Esophagus squamous epithelium (tissue), 5 donors: ENCODE measurements at places on chromosomes 6 and 20.

GRCh38 chr6:16349544-16349943 lies 111.2 kb downstream of the GMPR start:
- no peaks in the 10 kb centered on the region for H3K36me3 ChIP-seq
- H3K4me3 ChIP-seq, result no peak overlapping the region
- peaks cover 40% of the 10 kb centered on the region for H3K4me1 ChIP-seq
- no peak overlapping the region for H3K27ac ChIP-seq

- no peak for DNase-seq
- peak overlapping the region; percentile 19 for H3K4me3 ChIP-seq
Observed at GRCh38 chr6:73585566-73586415, 65.0 kb upstream of the EEF1A1 start.

DNA sequence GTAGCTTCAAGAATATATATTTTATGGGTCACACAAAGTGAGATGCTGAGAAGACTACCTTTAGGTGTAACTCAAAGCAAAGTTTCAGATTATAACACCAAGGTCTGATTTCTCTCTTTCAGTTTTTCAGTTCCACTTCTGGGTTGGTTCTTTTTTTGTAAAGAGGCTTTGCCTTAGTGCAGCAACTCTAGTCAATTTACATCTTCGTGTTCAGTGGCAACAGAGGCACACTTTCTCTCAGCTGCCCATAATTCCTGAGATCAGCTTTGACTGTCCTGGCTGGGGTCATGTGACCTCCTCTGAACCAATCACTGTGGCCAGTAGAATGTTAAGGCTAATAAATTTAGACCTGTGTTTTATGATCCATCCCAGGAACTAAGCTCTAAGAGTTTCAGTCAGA lies 120.2 kb downstream of the TINAG start:
- H3K4me3 ChIP-seq, result no peak overlapping the region
- H3K27ac ChIP-seq, result no peak overlapping the region
- no peaks in the 10 kb centered on the region for H3K27me3 ChIP-seq

DNA sequence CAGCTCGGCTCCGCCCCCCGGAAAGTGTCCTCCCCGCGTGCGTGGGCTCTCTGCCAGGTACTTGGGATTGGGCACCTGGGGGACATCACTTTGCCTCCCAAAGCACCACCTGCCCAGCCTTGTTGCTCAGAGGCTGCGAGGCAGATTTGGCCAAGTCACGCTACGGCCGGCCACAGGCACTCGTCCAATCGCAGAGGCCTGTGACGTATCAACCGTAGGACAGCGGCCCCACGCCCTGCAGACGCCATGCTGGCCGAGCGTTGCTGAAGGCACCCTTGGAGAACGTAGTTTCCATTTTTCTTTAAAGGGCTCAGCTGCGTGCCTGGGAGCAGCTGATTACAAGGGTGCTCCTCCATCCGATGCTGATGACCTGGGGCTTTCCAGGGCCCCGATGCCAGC lies 3.1 kb downstream of the NTSR1 start:
- H3K27ac ChIP-seq, result no peak overlapping the region
- H3K4me1 ChIP-seq, result peaks cover 15% of the 10 kb centered on the region
- peaks cover 100% of the 10 kb centered on the region for H3K27me3 ChIP-seq
- no peak for DNase-seq
- H3K36me3 ChIP-seq, result no peaks in the 10 kb centered on the region

DNA sequence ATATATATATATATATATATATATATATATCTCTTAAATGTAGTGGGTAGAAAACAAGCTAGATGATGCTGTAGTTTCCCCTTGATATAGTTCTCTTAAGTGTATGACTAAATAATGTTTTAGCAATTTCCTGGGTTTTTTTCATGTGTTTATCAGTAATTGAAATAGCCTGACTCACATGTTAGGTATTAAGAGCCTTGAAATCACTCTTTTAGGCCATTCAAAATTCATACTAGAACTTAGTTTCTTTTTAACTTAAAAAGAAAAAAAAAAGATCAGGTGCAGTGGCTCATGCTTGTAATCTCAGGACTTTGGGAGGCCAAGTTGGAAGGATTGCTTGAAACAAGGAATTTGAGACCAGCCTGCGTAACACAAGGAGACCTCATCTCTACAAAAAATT lies 44.1 kb downstream of the NKX2-4 start:
- H3K27me3 ChIP-seq, result no peaks in the 10 kb centered on the region
- H3K4me1 ChIP-seq, result no peaks in the 10 kb centered on the region
- H3K36me3 ChIP-seq, result peaks cover 3% of the 10 kb centered on the region
- DNase-seq, result no peak

DNA sequence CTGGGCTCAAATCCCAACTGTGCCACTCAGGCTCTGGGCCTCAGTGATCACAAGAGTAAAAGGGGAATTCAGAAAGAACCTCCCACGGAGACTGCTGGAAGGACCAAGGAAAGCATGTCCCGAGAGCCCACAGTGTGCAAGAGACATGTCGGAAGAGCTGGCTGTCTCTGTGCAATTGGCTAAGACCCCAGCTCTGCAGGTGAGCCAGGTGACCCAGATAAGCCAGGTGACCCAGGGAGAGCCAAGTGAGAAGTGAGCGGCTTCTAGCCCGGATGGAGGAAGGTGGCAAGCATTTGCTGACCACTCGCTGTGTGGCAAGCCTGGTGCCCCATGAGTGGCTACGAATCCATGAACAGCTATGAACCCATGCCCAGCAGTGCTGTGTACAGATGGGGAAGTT lies 59.1 kb downstream of the RIPOR3 start:
- no peak overlapping the region for H3K4me3 ChIP-seq
- no peaks in the 10 kb centered on the region for H3K36me3 ChIP-seq
- peaks cover 18% of the 10 kb centered on the region for H3K4me1 ChIP-seq
- DNase-seq, result no peak
- no peaks in the 10 kb centered on the region for H3K27me3 ChIP-seq

- no peak for DNase-seq
- no peaks in the 10 kb centered on the region for H3K36me3 ChIP-seq
- H3K4me1 ChIP-seq, result peaks cover 6% of the 10 kb centered on the region
- H3K27ac ChIP-seq, result no peak overlapping the region
- H3K4me3 ChIP-seq, result no peak overlapping the region
Observed at GRCh38 chr20:957544-957943, 41.4 kb upstream of the ANGPT4 start.

GRCh38 chr20:48706710-48707365 lies 121.0 kb downstream of the PREX1 start:
- H3K27ac ChIP-seq, result peak overlapping the region; percentile 30
- peaks cover 14% of the 10 kb centered on the region for H3K4me1 ChIP-seq
- no peak for DNase-seq

DNA sequence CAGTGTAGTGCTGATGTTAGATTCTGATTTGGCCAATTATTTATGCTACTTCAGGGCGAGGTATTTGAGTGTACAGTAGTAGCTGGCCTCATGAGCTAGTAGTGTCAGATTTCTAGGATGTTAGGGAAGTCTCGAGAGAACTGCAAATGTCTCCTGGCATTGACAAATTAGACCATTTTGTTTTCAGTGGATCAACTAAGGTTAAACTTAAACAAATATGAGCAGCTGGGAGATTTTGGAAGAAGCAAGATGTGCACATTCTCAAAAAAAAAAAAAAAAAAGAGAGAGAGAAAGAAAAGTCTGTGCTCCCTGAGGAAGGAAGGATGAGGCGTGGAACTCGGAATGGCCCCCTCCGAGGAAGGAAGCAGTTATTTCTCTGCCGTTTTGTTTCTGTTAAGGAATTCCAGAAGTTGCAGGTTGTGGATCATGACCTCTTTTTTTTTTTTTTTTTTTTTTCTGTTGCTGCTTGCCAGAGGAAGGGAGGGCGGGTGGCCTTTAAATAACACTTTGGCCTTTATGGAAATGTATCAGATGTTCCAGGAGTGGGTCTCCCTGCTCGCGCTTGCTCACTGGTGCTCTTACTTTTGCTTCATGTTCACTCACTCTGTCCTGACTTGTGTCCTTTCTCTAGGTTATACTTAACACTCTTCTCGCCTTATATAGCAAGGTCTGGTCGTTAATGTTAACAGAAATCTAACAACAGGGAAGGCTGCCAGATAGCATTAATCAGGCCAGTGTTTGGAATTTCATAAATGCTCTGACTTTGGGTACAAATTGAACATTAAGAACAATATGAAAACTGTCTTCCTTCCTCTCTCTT lies 124.4 kb downstream of the TCP11 start:
- H3K27ac ChIP-seq, result peak overlapping the region; percentile 88
- no peaks in the 10 kb centered on the region for H3K27me3 ChIP-seq
- H3K36me3 ChIP-seq, result peaks cover 36% of the 10 kb centered on the region

DNA sequence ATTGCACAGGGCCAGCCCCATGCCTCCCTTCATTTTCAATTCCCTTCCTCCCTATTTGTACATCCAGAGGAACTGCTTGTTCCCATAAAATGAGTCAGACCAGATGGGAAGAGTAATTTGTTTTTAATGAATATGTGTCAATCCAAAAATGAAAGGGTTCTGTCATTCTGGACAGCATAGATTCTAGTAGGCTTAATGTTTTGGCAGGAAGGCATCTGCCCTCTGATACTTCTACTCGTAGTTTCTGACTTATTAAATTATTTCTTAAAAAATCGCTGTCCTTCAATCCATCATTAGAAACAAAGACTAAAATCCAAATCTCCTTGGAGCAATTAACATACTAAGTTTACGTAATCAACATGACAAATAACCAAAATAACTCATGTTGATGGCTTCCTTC lies 665.5 kb downstream of the TENT5A start:
- H3K36me3 ChIP-seq, result no peaks in the 10 kb centered on the region
- no peak overlapping the region for H3K27ac ChIP-seq
- no peaks in the 10 kb centered on the region for H3K4me1 ChIP-seq
- H3K27me3 ChIP-seq, result no peaks in the 10 kb centered on the region

- no peaks in the 10 kb centered on the region for H3K36me3 ChIP-seq
- peak within 1 kb of the TSS; percentile 83 for H3K27ac ChIP-seq
- no peaks in the 10 kb centered on the region for H3K4me1 ChIP-seq
- peak within 1 kb of the TSS; percentile 62 for H3K4me3 ChIP-seq
- no peak for DNase-seq
- H3K27me3 ChIP-seq, result no peaks in the 10 kb centered on the region
Observed at GRCh38 chr6:131950767-131951575, at the start of gene CCN2. Gene CCN2 (minus strand): TSS chr6:131951372. CDS start chr6:131951172, 200 bp downstream.

DNA sequence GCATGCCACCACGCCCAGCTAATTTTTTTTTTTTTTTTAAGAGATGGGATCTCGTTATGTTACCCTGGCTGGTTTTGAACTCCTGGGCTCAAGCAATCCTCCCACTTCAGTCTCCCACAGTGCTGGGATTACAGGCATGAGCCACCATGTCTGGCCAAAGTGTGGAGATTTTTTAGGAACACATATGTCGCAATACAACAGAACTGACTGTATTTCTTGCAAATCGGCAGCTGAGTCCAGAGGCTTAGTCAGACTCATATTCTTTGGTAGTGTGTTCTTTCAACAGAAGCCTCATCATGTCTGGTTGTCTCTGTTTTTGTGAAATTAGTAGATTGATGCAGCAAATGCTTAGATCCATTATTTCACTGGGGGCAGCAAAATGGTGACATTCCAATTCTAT lies 23.9 kb upstream of the CD164 start:
- peaks cover 17% of the 10 kb centered on the region for H3K4me1 ChIP-seq
- H3K4me3 ChIP-seq, result no peak overlapping the region
- DNase-seq, result no peak
- H3K36me3 ChIP-seq, result no peaks in the 10 kb centered on the region

- no peaks in the 10 kb centered on the region for H3K4me1 ChIP-seq
- no peaks in the 10 kb centered on the region for H3K27me3 ChIP-seq
- H3K27ac ChIP-seq, result no peak overlapping the region
- no peaks in the 10 kb centered on the region for H3K36me3 ChIP-seq
- H3K4me3 ChIP-seq, result no peak overlapping the region
Observed at GRCh38 chr20:20843982-20844381, 131.5 kb upstream of the RALGAPA2 start.

- no peaks in the 10 kb centered on the region for H3K4me1 ChIP-seq
- no peaks in the 10 kb centered on the region for H3K27me3 ChIP-seq
- H3K4me3 ChIP-seq, result no peak overlapping the region
- DNase-seq, result no peak
Observed at GRCh38 chr20:16601047-16601446, 27.8 kb upstream of the KIF16B start.

DNA sequence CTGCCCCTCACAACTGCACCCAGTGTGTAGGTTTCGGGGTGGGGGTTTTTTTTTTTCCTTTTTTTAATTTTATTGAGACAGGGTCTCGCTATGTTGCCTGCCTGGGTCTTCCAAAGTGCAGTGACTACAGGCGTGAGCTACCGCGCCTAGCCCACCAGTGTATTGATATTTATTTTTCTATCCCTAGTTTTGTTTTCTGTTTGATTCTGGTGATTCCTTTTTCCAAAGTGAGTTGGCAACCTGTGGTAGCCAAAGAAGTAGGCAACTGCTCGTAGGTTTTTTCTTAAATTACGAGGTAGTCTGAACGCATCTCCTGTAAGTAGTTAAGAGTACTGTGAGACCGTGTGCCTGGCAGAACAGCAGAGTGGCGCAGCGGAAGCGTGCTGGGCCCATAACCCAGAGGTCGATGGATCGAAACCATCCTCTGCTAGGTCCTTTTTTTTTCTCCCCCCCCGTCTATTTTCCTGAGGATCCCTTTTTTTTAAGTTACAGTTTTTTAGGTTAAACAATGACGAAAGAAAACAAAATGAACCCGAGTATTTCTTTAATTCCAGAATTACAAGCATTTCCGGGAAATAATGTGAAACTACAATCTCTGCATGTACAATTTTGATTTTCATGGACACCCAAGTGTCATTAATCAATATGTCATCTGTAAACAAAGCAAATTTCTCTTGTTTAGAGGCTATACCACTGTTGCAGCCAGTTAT lies 78.7 kb upstream of the BTN3A2 start:
- H3K27me3 ChIP-seq, result no peaks in the 10 kb centered on the region
- DNase-seq, result no peak
- peak overlapping the region; percentile 71 for H3K4me3 ChIP-seq
- peak overlapping the region; percentile 93 for H3K27ac ChIP-seq
- H3K4me1 ChIP-seq, result peaks cover 7% of the 10 kb centered on the region
- H3K36me3 ChIP-seq, result no peaks in the 10 kb centered on the region

DNA sequence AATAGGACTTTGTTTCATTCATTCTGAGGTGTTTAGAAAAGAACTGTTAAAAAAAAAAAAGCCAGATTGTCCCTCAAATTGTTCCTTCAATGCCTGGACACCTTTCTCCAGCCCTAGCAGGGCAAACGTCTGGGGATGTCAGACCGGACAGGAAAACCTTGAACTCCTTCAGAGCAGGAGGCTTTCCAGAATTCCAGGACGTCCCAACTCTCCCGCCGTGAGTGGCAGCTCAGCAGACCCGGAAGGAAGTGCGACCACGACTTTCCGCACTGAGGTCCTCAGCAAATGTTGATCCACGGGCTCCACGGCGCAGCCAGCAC lies 139.1 kb downstream of the DLL1 start:
- peaks cover 11% of the 10 kb centered on the region for H3K4me1 ChIP-seq
- peak overlapping the region; percentile 80 for H3K27ac ChIP-seq
- no peaks in the 10 kb centered on the region for H3K36me3 ChIP-seq
- no peak overlapping the region for H3K4me3 ChIP-seq
